ENCODE measurements at places on chromosomes 2 and 18. TPM values are rescaled to one million over a fixed set of nuclear protein-coding genes. Genes with fewer than 3 reads are reported as not detected.

Gene TLX2
- total RNA-seq: not detected

Gene GLS
- total RNA-seq: 425 TPM

Gene VAMP5
- total RNA-seq: 83.8 TPM

DNA sequence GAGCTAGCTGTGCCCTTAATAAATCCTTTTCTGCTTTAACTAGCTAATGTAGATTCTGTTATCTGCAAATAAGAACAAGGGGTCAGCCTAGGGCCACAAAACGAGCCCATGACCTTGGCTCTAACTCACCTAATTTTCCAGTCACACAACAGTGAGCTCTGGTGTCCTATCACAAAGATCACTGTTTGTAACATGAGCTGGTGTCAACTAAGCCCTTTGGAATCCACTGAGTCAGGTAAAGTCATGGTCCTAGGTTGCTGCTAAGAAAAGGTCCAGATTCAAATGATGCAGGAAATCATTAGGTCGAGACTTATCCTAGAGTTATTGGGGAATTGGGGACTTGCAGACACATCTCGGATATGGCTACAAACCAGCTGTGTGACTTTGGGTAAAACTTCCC is 49.9 kb downstream of the ST8SIA5 start:
- no peak for DNase-seq
- H3K4me3 ChIP-seq: no peak overlapping the region
- no peaks in the 10 kb centered on the region for H3K27me3 ChIP-seq
- no peak overlapping the region for H3K27ac ChIP-seq

DNA sequence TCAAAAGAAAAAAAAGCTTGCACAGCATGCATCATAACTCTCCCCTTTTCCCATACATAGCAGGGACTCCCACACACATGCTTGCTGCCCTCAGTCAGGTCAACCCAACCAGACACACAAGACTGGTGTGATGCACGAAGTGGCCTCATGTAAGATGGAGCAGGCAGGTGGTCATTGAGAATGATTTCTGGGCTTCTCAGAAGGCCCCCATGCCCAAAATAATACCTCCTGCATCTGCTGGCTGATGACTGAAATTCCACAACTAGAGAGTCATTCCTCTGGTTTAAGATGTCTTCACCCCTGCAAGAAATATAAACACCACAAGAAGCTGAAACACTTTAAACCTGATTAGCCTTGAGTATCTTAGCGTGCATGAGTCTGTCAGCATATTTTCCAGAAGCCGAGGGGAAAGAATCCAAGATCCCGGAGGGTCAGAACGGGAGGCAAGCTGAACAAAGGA is 131.1 kb downstream of the AFF3 start:
- no peak overlapping the region for H3K4me3 ChIP-seq
- no peaks in the 10 kb centered on the region for H3K27me3 ChIP-seq
- no peak overlapping the region for H3K27ac ChIP-seq
- H3K4me1 ChIP-seq: no peaks in the 10 kb centered on the region
- H3K36me3 ChIP-seq: peaks cover 2% of the 10 kb centered on the region
